ENCODE measurements at places on chromosomes 6 and 20.

DNA sequence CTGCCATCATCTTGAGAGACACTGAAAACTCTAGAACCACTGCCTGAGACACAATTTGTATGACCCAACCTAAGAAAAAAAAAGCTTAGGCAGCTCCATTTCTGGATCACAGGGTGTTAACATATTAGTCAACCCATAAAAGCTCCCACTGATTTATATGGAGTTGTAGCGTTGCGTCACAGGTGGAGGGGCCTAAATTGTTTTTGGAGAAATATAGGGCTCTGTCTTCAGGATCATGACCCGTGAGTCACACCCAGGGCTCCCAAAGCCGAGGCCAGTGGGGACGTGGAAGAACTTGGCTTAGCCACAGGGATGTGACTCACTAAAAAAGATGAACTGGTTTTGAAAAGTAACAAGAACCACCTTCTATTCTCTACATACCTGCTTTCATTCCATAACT lies 116.5 kb upstream of the BMP2 start:
- no peak for DNase-seq

- DNase-seq: no peak
Observed at GRCh38 chr20:34222208-34222607, 19.0 kb upstream of the ASIP start.

GRCh38 chr6:31585491-31585890 lies 586 bp upstream of the LST1 start:
- no peak for DNase-seq

- DNase-seq: no peak
Observed at GRCh38 chr6:54617730-54618129, 228.8 kb upstream of the FAM83B start.

DNA sequence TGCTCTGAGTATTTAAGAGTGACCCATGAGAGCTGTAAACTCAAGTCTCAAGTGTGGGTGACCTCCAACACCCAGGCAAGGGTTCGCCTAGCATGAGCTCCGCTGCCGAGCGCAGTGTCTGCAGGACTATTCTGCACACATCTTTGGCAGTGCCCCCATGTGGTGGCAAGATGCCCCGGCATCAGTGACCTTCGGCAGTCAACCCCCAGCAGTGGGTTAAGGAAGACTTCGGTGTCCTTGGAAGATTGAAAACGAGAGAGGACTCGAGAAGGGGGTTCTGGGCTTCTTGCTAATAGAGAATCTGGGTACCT lies 43.1 kb downstream of the RBM38 start:
- DNase-seq: no peak

DNA sequence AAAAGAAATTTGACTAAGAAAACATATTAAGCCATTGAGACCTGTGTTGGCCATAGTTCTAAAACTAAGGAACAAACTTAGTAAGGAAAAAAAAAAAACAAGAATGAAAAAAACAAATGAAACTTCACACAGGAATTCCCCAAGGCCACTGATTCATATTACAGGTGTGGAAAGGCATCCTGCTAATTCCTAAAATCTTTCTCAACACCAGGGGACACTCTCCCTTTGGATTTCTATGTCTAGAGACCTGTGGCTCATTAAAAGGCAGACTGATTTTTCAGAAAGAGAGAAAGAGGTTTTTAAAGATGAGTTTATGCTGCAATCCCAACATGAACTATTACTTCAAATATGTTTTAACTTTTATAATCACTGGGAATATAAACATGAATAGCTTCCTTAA lies at the start of gene OR12D1:
Gene OR12D1 (plus strand): TSS at position 341 of the 400 bp plus-strand sequence.
- no peak for DNase-seq

GRCh38 chr6:139294090-139294489 lies 2.3 kb upstream of the TXLNB start:
- no peak for DNase-seq

GRCh38 chr20:18717062-18717461 lies 96.5 kb upstream of the SCP2D1 start:
- DNase-seq: no peak

- DNase-seq: no peak
Observed at GRCh38 chr6:53412751-53413150, 64.0 kb upstream of the ELOVL5 start.

GRCh38 chr6:88855541-88856147 lies 107.8 kb downstream of the RNGTT start:
- DNase-seq: peak; percentile 45

DNA sequence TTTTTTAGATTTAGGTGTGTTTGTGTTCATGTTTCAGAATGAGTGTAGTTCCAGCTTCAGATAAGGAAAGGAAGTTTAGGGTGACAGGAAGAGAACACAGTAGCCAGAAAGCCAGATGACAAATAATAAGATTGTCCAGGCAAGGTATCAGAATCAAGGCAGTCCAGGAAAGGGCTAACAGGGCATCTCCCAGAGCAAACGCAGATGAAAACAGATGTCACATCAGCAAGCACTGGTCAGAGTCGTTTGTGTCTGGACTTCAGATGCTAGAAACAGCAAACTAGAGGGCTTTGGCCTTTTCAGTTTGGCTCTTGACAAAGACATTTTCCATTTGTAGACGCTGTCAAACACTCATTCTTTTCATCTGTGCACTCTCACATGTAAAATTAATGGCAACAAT lies 65.5 kb downstream of the VIP start:
- DNase-seq: no peak

- no peak for DNase-seq
Observed at GRCh38 chr20:1825507-1825906, 69.7 kb upstream of the SIRPA start.

- no peak for DNase-seq
Observed at GRCh38 chr6:74757813-74758212, 448.0 kb downstream of the COL12A1 start.

- DNase-seq: no peak
Observed at GRCh38 chr20:52972965-52973819, 1.0 kb downstream of the TSHZ2 start.

- DNase-seq: no peak
Observed at GRCh38 chr6:84560436-84561390, 203.7 kb downstream of the TBX18 start.

GRCh38 chr6:136959471-136959891 lies 37.4 kb downstream of the SLC35D3 start:
- DNase-seq: peak; percentile 44

DNA sequence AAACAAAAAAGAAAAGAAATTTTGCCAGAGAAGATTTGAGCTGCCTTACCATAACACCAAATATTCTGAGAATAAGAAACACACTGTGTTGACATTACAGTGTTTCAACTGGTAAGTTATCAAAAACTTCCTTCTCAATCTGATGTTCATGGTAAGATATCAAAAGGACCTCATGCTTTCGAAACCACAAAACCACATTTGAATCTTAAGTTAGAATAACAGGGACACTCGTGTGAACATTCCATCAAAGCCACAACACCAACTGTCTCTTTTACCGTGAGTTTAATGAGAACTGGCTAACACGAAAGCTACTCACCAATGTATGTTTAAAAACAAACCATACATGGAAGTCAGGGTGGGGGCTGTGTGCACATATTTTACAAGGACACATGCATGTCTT lies 73.0 kb upstream of the OPRM1 start:
- DNase-seq: no peak

DNA sequence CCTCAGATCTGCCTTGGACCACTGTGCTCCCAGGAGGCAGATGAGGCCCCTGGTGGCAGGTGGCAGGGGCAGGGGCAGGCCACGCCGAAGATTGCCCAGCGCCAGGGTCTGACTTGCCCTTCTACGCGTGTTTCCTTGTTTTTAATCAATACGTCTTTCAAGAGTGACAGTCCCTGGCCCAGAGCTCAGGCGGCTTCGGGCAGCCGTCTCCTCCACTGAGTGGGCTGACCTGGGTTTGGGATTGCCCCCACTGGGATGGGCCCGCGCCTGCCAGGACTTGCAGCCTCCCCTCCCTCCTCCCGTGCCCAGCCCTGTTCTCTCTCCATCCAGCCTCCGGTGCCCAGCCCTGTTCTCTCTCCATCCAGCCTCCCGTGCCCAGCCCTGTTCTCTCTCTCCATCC lies 21.2 kb downstream of the FRMD1 start:
- DNase-seq: no peak

GRCh38 chr6:170253226-170253909 lies 37.5 kb downstream of the DLL1 start:
- DNase-seq: no peak

DNA sequence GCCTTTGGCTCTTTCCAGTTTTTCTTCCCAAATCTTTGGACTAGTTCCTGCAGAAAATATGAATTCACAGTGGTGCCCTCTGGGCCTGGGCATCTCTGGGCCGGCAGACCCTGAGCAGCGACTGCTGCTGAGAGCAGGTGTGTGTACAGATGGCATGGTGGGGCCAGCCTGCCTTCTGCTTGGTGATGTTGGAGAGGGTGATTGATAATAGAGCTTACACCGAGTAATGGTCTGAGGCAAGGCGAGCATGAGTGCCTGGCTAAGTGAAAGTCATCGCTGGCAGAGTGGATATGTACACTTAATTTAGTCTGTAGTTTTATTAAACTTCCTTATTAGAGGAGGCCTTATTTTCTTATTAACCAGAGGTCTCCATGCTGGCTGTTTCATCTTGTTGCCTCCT lies 156.9 kb downstream of the CDKAL1 start:
- peak; percentile 72 for DNase-seq

DNA sequence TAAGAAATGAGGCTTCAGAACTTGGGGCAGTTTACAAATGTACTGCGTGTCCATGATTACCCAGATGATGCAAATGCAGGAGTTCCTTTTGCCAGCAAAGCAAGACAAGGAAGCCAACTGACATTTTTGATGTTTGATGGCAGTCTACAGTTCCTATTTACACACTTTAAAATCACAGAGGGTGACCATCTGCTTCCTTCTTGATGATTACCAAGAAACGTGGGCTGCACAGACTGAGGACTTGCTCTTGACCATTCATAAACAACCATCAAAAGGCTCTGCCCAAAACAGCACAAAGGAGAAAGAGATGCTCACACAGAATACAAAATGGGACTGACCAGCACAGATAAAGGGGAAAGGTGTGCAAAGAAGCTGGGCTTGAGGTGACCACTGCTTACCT lies 79.8 kb upstream of the TRAF3IP2 start:
- DNase-seq: no peak

GRCh38 chr6:117130125-117130524 lies 135.2 kb upstream of the VGLL2 start:
- no peak for DNase-seq

DNA sequence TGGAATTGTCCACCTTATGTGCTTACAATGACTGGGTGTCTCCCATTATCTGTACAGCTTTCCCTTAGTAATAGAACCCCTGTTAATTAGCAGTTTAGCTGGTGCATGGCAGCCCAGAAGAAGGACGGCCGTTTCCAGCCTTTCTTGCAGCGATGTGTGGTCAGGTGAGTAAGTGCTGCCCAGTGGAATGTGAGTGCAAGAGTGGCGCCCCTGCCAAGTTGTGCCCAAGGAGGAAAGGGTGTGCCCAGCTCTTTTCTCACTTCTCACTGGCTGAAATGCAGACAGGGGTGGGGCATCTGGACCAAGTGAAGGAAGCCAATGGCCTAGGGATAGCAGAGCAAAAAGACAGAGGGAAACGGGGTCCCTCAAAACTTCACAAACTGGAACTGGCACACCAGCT lies 296.8 kb downstream of the PREX1 start:
- DNase-seq: no peak

GRCh38 chr6:46130666-46131065 lies 877 bp downstream of the ENPP4 start:
- DNase-seq: no peak

- no peak for DNase-seq
Observed at GRCh38 chr20:6075428-6076219, 21.8 kb upstream of the LRRN4 start.

GRCh38 chr6:3382326-3383279 lies 74.2 kb downstream of the SLC22A23 start:
- no peak for DNase-seq

GRCh38 chr20:9493803-9494202 lies 20.6 kb upstream of the LAMP5 start:
- no peak for DNase-seq

GRCh38 chr20:64083804-64084684 lies at the start of gene LKAAEAR1:
Gene LKAAEAR1 (minus strand): TSS chr20:64084398. CDS start chr20:64084219, 179 bp downstream.
- DNase-seq: no peak

- no peak for DNase-seq
Observed at GRCh38 chr20:11267762-11268335, 594.0 kb upstream of the JAG1 start.

DNA sequence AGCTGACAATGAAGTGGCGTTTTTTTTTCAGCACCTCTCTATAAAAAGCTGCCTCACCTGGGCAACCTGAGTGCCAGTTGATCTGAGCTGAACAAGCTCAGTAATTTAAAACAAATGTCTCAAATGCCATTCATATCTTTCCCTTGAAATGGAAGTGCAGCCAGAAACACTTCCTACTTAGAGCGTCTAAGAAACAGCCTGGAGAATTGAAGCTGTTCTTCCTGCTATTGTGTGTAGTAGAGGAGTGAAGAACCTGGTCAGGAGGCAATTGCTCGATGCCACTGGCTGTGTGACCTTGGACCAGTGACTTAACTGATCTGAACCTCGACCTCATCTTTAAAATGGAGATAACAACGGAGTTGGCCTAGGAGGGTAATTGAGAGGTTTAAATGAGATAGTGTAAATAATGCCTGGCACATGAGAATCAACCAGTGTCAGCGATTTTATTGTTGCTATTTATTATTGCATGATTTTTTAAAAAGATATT lies 95.4 kb upstream of the FOXQ1 start:
- no peak for DNase-seq

DNA sequence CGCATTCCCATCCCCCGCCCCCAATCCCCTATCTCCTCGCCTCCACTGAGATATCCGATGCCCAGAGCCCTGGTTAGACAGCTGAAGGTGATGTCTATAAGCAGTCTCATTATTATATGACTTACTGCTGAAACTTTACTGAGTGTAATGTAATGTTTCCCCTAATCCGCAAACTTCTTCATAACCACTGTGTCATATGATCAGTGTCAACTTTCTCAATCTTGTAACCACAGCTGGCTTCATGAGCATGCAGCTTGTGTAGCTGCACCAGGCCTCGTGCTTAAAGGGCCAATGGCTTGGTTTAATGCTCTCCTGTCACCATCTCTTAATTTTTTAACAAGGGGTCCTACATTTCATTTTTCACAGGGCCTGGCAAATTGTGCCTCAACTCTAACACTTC lies 8.1 kb downstream of the ASIP start:
- no peak for DNase-seq

DNA sequence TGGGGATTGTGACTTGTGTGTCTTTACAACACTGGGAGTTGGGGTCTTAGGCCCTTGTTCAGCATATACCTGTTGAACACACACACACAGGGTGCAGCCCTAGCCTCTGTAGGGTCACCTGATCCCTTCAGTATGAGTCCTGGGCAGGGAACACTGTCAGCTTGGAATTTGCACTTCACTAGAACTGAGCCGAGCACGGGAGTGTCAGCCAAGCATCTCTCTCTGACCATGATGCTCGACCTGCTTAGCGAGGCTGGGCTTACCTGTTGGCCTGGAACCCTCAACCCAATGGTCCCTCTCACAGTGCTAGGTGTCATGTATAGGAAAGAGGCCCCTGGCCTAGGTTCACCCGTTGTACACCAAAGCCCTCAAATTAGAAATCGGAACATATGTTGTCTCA lies 96.1 kb downstream of the NKAIN2 start:
- no peak for DNase-seq

All from NCI-H2081 treated with DMSO at 0.1 percent for 48 hours (cell line).